ENCODE measurements at places on chromosomes 16 and 17. TPM values are rescaled to one million over a fixed set of nuclear protein-coding genes. Genes with fewer than 3 reads are reported as not detected.

- no peak for DNase-seq
Observed at GRCh38 chr16:83727018-83727417, 80.8 kb upstream of the HSBP1 start.

The TMC7 gene
- total RNA-seq = not detected

The DNAH3 gene
- not detected for total RNA-seq

DNA sequence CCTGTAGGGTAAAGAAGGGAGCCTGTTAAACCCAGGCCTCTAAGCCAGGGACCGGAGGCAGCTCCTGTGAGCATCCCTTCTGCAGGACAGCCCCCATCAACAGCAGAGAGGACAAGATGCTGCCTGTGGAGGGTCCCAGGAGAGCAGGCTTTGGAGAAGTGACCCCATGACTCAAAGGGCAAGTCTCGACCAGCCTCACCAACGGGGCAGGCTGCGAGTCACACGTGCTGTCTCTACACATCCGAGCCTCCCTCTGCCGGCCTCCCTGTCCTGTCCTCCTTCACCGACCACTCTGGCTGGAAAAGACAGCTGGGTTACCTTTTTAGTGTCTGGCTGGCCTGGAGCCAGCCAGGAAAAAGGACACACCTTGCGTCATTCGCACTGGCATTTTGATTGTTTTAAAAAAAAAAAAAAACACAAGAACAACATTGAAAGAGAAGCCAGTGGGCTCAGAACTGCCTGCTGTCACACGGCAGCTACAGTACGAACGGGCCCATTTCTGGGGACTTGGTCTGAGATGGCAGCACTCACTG is 74.5 kb upstream of the RCVRN start:
- DNase-seq = no peak

The RNF43 gene
- total RNA-seq = 0.41 TPM

The SLC2A4 gene
- total RNA-seq = 0.56 TPM

The ADGRG1 gene
- 2.8 TPM for total RNA-seq

GRCh38 chr16:81599034-81599744 is 154.6 kb downstream of the CMIP start:
- DNase-seq = no peak

GRCh38 chr17:21241564-21241963 is 11.6 kb downstream of the NATD1 start:
- no peak for DNase-seq

The CACNA1H gene
- total RNA-seq = 0.32 TPM

DNA sequence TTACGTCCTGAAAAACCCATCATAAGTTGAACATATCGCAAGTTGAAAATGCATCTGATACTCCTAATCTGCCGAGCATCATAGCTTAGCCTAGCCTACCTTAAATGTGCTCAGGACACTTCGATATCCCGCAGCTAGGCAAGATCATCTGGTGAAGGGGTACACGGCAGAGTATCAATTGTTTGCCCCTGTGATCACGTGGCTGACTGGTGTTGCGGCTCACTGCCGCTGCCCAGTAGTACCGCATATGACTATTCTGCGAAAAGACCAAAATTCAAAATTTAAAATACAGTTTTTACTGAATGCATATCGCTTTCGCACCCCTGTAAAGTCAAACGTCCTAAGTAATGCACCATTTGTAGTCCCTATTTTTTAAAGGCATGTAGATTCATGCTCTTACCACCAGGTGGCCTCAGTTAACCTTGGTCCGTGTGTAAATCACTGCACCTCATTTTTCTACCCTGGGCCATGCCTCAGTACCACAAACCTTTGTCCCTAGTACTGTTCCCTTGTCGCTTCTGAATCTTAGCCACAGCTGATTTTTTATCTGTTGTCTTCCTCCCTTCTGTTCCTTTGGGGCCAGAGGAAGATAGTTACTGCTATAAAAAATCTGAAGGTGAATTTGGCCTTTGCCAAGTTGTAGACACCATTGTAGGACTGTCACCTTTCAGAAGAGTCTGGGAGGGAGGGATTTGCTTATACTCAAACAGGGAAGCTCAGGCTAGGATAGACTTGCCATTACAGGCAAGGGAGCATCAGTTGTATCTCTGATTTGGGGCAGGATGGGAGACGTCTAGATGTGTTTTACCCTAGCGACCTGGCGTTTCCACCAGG is 34.4 kb downstream of the WWP2 start:
- no peak for DNase-seq

GRCh38 chr17:14157822-14158221 is 78.8 kb downstream of the CDRT15 start:
- DNase-seq = no peak

The ACD gene
- 48.0 TPM for total RNA-seq

- DNase-seq = peak; percentile 25
Observed at GRCh38 chr17:27846042-27846655, 45.8 kb upstream of the NOS2 start.

DNA sequence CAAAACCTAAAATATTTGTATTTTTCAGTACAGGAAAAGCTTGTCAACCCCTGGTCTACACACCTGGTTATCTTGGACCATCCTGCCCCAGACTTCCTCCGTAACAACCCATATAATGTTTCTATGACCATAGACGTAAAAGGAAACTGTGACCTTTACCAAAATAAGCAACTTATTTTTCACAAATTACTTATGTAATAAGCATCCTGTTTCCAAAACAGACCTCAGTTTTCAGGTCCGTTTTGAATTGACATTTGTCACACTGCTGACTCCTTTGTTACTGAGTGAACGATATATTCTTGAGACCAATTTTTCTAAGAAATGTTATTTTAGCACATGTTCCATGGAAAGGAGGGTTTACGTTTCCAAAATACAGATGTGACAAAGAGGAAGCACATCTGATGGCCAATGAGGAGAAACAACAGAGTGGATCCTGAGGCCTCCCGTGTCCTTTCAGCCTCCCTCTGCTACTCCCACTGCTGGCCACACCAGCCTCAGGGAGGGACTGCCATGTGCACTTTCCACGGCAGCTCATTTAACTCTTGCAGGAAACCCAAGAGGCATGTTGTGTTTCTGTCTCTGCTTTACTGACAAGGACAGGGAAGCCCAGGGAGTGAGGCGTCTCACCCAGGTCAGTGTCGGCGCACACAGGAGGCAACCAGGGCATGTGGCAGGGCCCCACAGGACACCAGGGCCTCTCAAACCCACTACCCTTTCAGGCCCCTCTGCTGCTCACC is 20.1 kb upstream of the ALDH3A1 start:
- DNase-seq = no peak

DNA sequence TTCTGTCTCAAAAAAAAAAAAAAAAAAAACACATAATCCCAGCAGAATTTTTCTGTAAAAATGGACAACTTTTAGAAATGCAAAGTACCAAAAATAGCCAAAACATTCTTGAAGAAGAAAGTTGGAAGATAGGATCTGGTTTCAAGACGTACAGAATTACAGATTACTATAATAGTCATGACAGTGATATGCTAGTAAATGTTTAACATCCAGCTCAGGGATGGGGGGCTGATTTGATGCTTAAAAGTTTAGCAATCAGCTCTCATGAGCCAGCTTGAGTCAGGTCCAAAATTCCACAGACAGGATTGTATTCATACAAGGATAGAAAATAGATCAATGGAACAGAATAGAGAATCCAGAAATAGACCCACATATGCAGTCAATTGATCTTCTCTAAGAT is 100.5 kb downstream of the CYB561 start:
- no peak for DNase-seq

DNA sequence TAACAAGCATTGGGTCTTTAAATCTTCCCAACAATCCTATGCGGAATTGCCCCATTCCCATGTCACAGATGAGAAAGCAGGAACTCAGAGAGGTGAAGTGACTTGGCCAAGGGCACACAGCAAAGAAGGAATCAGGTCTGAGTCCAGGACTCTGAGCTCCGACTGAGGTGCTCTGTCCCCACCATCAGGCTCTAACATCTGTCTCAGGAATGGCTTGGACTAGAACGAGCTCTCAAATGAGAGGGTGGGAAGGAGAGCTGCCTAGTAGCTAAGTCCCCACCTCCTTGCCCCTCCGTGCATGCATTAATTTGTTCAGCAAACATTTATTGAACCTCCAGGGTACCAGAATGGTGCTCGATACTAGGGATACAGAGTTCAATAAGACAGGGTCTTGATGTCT is 26.7 kb downstream of the ABCC3 start:
- no peak for DNase-seq

The ZNF469 gene
- 1.3 TPM for total RNA-seq

The KDM6B gene
- total RNA-seq = 47.6 TPM
